ENCODE measurements at places on chromosomes 6 and 20. TPM values are rescaled to one million over a fixed set of nuclear protein-coding genes. Genes with fewer than 3 reads are reported as not detected.

Gene OOEP
- total RNA-seq: not detected

Gene ETV7
- 1.3 TPM for total RNA-seq

Gene WFDC8
- total RNA-seq: not detected

Gene IPCEF1
- 1.8 TPM for total RNA-seq

Gene FYN
- total RNA-seq: 40.4 TPM

Gene TLDC2
- total RNA-seq: 22.9 TPM

Gene SH3BGRL2
- 101 TPM for total RNA-seq

Gene ASIP
- total RNA-seq: not detected

Gene HM13
- total RNA-seq: 53.5 TPM

Gene KCNB1
- 5.6 TPM for total RNA-seq

Gene LPIN3
- 263 TPM for total RNA-seq

Gene NOTCH4
- total RNA-seq: 13.1 TPM

Gene HLA-DQB1
- total RNA-seq: 1.9 TPM

Gene GPX5
- total RNA-seq: not detected

Gene RNF144B
- 1.4 TPM for total RNA-seq

Gene COL9A1
- not detected for total RNA-seq

Gene KCNK5
- total RNA-seq: 58.6 TPM

Gene CLVS2
- total RNA-seq: not detected

Gene SLC22A2
- not detected for total RNA-seq

Gene DEFB124
- not detected for total RNA-seq

Gene TRIM10
- total RNA-seq: 4.6 TPM

Gene FERMT1
- 30.2 TPM for total RNA-seq

Gene CDSN
- total RNA-seq: not detected

Gene WFDC12
- total RNA-seq: not detected

Gene GNMT
- total RNA-seq: not detected
